Aorta (tissue), 5 donors: ENCODE measurements at places on chromosomes 16 and 17. TPM values are rescaled to one million over a fixed set of nuclear protein-coding genes. Genes with fewer than 3 reads are reported as not detected.
A peak's percentile ranks its signal among the peaks of the same experiment; 100 is the strongest.

CD7 gene
- 0.33 TPM for polyA plus RNA-seq

GRCh38 chr16:30983289-30983889 is 1.6 kb upstream of the HSD3B7 start:
- no peak overlapping the region for H3K27ac ChIP-seq
- no peak overlapping the region for H3K4me3 ChIP-seq
- no peaks in the 10 kb centered on the region for H3K4me1 ChIP-seq
- DNase-seq = peak; percentile 69
- H3K27me3 ChIP-seq = no peaks in the 10 kb centered on the region

DNA sequence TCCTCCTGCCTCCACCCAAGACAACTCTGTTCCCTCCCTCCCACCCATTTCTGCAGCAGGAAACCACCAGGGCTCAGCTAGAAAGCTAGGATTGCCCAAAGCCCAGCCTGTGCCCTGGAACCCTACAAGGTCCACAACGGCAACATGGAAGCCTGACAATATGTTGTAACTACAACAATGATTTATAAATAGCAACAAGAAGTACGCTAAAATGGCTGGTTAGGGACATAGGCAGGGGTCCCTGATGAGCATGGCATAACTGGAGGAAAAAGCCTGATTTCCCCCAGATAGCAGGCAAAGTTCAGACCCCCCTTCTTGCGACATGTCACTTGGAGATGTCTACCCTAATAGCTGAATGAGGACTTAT is 6.6 kb downstream of the ST3GAL2 start:
- peaks cover 6% of the 10 kb centered on the region for H3K4me1 ChIP-seq
- no peak overlapping the region for H3K27ac ChIP-seq
- no peak overlapping the region for H3K4me3 ChIP-seq
- no peak for DNase-seq

GRCh38 chr17:4895657-4896331 is 3.5 kb upstream of the C17orf107 start:
- no peak overlapping the region for H3K27ac ChIP-seq
- no peaks in the 10 kb centered on the region for H3K27me3 ChIP-seq
- no peak for DNase-seq
- no peak overlapping the region for H3K4me3 ChIP-seq

DNA sequence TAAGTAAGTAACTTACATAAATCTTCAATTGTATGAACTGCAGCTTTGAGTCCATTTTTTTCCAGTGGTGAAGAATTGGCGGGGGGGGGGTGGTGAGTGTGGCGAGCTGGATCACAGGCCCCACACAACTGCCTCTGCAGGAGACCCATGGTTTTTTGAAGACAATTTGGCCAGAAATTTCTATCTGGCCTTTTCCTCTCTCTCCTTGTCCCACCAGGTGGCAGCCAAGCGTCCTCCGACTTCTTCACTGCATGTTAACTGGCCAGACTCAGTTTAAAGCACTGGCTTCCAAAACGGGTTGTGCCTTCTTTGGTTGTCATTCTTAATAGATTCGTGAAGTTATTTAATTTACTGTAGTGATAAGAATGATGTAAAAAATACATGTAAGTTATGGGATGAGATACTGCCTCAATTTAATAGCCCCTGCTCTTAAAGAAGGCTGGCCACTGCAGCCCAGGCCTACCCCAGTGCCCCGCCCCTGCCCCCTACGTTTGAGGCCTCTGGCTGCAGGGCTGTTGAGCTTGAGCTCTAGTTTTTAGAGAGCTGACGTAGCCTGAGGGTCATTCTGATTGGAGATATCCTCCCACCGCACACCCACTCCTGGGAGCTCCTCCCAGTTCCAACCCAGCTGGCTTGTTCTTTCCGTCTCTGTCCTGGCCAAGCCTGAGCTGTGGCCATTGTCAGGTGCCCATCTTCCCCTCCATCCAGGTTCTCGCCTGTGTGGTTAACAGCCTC is 36.4 kb downstream of the AKAP1 start:
- no peak overlapping the region for H3K4me3 ChIP-seq
- DNase-seq = no peak
- no peak overlapping the region for H3K27ac ChIP-seq
- H3K27me3 ChIP-seq = no peaks in the 10 kb centered on the region
- peaks cover 19% of the 10 kb centered on the region for H3K36me3 ChIP-seq
- no peaks in the 10 kb centered on the region for H3K4me1 ChIP-seq
